Left ventricle myocardium superior (tissue), 1 donor: ENCODE measurements at places on chromosomes 16 and 17.
A peak's percentile ranks its signal among the peaks of the same experiment; 100 is the strongest.

DNA sequence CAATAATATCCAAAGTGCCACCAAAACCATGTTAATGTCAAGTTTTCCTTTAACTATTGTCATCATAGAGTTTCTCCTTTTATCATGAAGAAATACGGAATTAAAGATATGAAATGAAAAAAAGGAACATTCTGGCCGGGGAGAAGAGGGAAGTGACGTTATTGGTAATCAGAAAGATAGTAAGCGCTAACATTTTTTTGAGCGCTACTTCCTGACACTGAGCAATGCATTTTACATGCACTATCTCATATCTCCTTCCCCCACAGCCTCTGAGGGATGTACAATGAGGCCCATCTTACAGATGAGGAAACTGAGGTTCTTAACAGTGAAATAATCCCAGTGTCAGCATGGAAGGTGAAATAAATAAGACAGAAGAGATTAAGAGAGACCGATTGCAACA is 410.9 kb downstream of the SOX9 start:
- no peak for DNase-seq

GRCh38 chr16:19980632-19981265 is 92.9 kb downstream of the GPR139 start:
- DNase-seq: no peak

DNA sequence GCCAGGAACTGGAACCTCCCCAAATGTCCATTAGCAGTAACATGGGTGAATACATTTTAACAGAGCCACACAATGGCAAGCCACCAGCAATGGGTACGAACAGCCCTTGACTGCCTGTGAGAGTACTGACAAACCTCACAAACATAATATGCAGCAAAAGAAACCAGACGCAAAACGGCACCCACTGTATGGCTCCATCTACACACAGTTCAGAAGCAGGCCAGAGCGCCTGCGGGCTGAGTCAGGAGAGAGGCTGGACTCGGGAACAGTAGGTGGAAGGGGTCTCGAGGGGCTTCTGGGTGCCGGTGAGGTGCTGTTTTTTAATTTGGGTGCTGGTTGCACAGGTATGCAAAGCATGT is 77.4 kb upstream of the TOB1 start:
- DNase-seq: no peak

GRCh38 chr17:71905376-71906031 is 215.3 kb upstream of the SOX9 start:
- DNase-seq: no peak

DNA sequence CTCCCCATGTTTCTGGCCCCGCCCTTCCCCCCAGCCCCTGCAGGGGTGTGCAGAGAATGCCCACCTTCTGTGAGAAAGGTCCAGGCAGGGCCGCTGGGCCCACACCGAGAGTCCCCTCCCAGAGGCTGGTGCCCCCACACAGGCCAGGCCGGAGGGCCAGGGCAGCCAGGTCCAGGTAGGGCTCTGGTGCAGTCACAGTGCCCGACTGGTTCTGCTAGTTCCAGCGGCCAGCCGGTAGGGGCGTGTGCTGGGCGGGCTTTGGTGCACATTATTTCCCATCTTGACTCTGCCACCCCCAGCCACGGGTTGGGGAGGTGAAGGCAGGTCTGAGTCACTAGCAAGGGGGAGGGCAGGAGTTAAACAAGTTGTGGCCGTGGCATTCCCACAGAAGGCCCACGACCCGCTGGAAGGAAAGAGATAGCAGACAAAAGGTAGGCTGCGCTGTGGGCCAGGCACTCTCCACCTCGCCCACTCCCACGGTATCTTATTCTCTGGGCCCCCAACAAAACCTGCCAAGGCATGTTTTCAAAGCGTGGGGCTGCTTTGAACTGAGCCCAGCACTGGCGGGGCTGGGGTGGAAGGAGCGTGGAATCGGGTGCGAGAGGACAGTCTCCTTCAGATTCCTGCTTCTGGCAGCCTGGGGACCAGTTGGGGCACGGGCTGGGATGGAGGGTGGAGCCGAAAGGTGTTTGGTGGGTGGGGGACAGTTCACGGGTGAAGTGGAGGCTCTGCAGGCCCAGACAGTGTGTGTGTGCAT is 1.9 kb downstream of the EPN3 start:
- DNase-seq: peak; percentile 59

DNA sequence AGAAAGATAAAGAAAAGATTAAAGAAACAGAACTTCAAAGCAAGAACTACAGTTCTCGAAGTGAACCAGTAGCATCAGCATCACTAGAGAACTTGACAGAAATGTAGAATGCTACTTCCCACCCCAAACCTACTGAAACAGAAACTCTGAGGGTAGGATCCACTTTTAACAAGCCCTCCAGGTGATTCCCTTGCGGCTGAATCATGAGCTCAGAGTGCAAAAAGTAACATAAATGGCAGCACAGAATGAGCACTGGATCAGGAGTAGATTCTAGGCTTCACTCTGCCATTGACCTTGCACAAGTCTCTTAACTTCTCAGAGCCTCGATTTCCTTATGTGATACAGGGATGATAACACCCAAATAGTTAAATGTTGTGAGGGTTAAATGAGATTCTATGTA is 5.8 kb downstream of the TOM1L2 start:
- no peak for DNase-seq

DNA sequence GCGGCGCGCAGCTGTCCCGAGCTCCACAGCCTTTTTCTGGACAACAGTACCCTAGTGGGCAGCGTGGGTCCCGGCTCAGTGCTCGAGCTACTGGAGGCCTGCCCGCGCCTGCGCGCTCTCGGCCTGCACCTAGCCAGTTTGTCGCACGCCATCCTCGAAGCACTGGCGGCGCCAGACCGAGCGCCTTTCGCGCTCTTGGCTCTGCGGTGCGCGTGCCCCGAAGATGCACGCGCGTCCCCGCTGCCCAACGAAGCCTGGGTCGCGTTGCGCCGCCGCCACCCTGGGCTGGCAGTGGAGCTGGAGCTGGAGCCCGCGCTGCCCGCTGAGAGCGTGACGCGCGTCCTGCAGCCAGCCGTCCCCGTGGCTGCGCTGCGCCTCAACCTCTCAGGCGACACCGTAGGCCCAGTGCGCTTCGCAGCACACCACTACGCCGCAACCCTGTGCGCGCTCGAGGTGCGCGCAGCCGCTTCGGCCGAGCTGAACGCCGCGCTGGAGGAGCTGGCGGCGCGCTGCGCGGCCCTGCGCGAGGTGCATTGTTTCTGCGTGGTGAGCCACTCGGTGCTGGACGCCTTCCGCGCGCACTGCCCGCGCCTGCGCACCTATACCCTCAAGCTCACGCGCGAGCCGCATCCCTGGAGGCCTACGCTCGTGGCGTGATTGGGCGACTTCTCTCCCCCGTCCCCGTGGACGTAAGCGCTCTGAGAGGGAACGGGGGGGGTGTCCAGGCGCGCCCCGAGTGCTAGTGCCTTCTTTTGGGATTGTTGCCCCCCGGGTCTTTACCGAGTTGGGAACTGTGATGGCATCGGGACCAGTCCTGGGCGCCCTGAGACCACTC is 1.2 kb upstream of the HSF4 start:
- DNase-seq: peak; percentile 83

GRCh38 chr16:57024894-57025680 is 35.7 kb downstream of the NLRC5 start:
- DNase-seq: no peak

DNA sequence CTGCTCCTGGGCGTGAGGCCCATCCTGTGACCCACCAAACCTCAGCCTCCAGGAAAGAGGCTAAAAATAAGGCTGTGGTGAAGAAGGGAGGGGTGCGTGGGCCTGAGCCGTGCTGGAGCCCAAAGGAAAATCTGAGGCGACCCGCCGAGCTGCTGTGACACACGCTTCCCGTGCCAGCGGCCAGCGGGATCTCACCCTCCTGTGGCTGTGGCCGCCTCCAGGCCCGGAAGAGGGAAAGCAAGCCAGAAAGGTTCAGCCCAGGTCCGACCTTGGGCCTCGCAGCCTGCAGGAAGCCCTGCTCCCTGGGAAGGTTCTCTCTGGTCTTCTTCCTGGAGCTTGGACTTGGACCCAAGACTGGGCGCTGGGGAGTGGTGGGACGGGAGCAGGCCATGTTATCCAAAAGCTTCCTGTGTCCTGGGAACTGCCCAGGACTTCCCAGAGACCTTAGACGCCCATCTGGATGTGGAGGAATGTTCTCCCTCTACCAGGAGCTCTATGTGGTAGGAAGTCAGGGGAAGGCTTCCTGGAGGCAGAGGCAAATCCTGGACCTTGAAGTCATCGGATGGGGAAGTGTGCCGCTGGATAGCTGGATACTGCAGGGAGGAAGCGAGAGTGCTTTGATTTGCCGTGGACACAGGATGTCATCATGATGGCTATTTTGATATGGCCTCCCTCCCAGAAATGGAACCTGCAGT is 11.4 kb downstream of the SPNS2 start:
- DNase-seq: peak; percentile 62

DNA sequence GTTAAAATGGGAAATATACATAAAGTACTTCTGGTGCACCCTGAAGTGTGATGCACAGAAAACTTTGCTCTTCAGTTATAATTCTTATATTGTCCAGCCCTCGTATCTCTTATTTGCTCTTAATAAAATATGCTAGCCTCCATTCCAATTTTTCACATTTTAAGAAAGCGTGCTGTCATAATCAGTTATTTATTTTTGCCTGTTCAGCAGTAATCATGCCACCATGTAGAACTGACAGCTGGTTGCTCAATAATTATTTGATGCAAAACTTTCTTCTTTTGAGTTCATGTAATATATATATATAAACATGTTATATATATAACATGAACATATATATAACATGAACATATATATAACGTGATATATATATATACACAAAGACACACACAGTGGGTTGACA is 294.6 kb downstream of the CNTNAP4 start:
- no peak for DNase-seq

DNA sequence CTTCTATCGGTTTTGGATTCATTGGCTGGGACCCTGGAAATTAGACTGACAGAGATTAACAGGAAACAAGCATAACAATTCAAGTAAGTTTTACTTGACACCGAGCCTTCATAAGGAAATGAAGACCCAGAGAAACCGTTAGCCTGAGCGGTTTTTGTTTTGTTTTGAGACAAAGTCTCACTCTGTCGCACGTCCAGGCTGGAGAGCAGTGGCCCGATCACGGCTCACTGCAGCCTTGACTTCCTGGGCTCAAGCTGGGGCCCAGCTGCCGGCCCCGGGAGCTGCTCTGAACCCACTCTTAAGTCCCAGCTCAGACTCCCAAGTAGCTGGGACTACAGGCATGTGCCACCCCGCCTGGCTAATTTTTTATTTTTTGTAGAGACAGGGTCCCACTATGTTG is 321.3 kb downstream of the SEC14L1 start:
- peak; percentile 38 for DNase-seq

DNA sequence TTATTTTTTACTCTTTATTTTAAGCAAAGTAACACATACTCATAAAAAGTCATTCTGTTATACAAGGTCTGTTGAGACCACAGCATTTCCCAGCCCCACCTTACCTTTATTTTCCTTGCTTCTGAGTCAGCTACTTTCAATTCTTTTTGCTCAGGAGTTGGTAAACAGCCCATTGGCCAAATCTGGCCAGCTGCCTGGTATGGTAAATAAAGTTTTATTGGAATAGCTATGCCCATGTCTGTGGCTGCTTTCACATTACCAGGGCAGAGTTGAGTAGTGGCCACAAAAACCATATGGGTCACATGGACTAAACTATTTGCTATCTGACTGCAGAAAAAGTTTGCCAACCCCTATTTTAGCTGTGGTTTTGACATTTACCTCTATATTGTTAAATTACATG is 3.4 kb upstream of the NSRP1 start:
- DNase-seq: no peak

DNA sequence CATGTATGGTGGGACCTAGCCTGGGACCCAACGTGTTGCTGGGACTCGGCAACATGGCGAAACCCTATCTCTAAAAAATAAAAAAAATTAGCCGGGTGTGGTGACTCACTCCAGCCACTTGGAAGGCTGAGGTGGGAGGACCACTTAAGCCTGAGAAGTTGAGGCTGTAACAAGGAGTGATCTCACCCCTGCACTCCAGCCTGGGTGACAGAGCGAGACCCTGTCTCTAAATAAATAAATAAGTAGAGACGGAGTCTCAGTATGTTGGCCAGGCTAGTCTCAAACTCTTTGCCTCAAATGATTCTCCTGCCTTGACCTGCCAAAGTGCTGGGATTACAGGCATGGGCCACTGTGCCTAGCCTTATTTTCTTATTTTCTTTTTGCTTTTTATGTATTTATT is 10.1 kb upstream of the CNP start:
- DNase-seq: no peak

GRCh38 chr16:51731160-51731559 is 580.1 kb upstream of the SALL1 start:
- DNase-seq: no peak

DNA sequence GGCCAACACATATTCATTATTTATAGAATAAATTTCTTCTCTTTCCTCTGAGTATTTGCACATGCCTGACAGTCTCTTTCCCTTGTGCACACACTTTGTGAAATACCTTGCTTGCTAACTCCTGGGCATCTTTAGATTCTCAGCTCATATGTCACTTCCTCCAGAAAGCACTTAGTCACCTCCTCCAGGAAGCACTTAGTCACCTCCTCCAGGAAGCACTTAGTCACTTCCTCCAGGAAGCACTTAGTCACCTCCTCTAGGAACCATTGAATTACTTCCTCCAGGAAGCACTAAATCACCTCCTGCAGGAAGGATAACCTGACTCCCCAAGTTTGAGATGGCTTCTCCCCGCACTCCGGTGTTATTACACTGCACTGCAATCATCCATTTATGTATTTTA is 462.5 kb upstream of the EEF2KMT start:
- no peak for DNase-seq

- DNase-seq: no peak
Measured at GRCh38 chr16:75306099-75306762, 54.8 kb upstream of the BCAR1 start.

DNA sequence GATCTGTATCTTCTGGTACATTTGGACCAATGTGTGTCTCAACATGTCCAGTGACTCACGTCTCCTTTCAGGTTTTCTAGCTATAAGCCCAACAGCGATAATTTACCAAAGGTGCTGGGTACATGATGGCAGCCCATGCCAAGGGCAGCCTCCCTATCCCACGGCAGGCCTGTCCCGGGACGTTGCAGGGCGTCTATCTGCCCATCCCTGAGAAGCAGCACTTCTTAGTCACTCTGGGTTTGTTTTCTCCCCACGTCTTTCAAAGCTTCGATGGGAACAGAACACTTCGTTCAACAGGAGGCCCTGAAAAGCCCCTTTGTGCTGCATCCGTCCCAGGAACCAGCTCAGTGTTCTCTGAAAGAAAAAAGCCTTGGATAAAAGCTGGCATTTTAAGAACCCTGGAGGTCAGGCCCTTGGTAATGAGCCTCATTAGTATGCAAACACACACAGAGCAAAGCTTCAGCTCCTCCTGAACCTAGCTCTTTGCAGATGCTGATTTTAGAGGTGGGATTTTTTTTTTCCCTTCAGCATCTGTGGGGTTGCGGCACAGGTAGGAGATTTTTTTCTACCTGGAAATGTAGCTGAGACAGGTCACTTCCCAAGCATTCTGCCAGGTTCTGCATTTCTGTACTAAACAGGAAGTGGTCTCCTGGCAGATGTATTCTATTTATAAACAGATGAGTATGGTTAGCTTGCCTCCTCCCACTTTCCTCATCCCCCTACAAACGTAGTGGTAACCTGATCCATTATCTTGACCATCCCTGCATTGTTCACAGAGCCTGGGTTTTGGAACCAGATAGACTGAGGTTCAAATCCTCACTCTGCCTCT is 17.5 kb upstream of the MT4 start:
- DNase-seq: no peak
